Activated naive CD4-positive, alpha-beta T cell (primary cell): ENCODE measurements at places on chromosomes 5 and 9.

GRCh38 chr5:108728566-108729241, 19.0 kb upstream of the FER start:
- peak; percentile 4 for DNase-seq

DNA sequence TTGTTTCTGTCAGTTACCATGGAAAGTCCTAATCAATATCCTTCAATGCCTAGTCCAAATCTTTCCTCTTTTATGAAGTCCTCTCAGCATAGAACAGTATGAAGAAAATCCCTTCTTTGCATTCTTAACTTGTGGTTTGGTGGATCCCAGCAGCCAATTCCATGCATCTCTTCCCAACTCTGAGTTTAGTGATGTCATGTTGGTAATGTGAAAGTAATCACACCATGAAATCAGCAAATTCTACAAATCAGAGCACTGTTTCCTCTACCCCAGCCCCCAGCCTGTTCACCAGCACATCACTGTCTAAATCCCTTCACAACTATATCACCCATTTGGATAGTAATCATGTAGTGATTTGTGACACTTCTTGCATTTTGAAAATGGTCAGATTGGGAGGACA, 4.7 kb upstream of the C1QTNF2 start:
- DNase-seq = no peak

GRCh38 chr5:143132739-143133138, 270.7 kb downstream of the NR3C1 start:
- DNase-seq = no peak

GRCh38 chr5:1038417-1039209, 30.0 kb downstream of the NKD2 start:
- DNase-seq = no peak

GRCh38 chr9:27261517-27262211, 35.3 kb downstream of the EQTN start:
- DNase-seq = no peak

- DNase-seq = no peak
Observed at GRCh38 chr5:172503925-172504700, 49.8 kb upstream of the SH3PXD2B start.

- DNase-seq = no peak
Observed at GRCh38 chr9:37639841-37640240, 10.9 kb upstream of the FRMPD1 start.

DNA sequence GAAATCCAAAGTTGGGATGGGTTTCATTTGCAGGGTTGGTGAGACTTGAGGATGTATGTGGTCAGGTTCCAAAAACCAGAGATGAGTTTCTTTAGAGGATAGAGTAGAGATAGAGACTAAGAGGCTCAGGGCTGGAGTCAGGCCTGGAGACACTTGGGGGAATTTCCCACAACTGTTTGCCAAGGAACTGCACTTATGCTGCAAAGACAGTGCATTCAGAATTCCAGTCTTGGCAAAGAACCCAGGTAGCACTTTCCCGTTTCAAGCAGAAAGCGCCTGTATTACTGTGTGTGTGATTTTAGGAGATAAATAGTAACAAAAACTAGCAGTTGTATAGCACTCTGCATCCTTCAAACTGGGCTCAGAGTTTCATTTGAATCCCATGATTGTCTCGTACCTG, 55.4 kb downstream of the SNCAIP start:
- DNase-seq = no peak

- no peak for DNase-seq
Observed at GRCh38 chr5:160978944-160979343, 126.9 kb upstream of the ATP10B start.

DNA sequence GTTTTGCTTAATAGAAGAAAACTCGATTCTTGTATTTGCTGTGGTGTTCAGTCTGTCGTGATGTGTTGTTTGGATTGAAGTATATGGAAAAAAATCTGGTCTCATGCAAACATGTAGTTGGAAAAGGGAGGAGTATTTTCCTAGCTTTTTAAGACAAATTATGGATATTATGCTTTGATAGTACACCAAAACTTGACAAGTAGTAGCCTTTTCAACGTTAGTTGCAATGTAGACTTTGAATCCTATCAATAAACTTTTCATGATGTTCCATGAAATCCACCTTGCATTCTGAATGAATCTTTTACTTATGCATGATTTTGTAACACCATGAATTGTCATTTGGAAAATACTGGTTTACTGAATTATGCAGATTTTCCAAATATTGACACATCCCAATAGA, 64.2 kb downstream of the LHX2 start:
- no peak for DNase-seq

GRCh38 chr5:4817767-4818166, 322.4 kb upstream of the ADAMTS16 start:
- DNase-seq = no peak

GRCh38 chr5:1246711-1247431, 21.7 kb downstream of the SLC6A18 start:
- peak; percentile 6 for DNase-seq

DNA sequence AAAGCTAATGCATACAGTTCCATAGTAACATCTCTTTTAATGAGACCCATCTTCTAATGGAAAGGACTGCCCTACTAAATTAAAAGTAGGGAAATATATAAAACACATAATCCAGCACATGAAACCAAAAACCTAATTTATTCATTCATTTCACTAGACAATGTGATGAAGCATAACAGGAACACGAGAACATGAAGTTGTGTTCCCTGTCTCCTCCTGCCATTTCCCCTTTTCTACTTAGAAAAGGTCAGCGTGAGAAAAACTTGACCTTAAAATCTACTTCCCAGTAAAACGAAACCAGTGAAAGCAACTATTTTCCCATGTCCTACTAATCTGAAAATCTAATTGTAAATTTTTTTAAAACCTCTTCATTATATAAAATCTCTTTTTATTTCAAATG, 847.5 kb downstream of the TLE1 start:
- no peak for DNase-seq

GRCh38 chr9:129930743-129931142, 95.5 kb downstream of the USP20 start:
- no peak for DNase-seq

DNA sequence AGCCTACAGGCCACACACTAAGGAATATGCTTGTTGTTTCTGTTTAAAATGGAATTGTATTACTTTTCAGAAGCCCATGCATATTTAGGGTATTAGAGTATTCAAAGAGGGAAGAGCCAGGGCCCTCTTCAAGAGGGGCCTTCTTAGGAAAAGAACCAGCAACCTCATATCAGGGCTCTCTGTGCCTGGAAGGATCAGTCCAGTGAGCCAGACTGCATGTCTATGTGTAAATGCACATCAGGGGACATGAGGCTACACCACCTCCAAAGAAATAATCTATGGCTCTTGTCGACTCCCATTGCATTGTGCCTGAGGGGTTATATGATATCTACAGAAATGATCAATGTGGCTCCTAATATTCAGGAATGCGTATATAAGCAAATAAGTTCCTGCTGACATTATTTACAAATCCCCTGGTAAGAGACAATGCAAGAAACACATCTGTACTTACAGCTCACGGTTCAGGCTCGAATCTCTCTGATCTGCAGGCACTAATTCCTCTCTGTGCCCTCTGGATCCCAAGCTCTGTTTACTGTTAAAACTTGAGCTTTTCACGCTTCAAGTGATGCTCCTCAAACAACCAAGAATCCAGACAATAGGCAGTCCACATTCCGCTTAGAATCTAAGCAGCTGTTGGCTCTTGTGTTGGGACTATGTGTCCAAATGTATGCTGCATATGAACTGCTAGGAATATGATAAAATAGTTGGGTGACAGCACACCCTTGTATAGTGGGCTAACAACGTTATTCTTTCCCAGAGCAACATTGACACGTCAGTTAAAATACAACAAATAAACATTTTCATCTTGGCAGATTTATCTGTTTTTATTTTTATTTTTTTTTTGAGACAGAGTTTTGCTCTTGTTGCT, 150.2 kb upstream of the KLF9 start:
- DNase-seq = no peak

DNA sequence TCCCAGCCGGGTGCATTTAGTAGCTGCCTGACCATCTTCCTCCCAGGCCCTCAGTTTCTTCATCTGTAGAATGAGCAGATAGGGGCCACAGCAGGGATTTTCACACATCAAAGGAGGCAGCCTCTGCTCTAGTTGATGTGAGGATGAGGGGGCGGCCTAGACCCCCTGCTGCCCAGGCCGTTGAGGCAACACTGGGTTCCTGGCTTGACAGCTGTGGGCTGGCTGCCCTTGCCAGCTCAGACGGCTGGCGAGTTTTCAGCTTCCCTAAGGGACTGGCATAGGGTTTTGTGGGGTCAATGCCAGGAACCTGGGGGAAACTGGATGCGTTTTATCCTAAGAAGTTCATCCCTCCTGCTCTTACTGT, 49.6 kb downstream of the NDST1 start:
- DNase-seq = no peak

- DNase-seq = no peak
Observed at GRCh38 chr9:78238046-78239038, 2.5 kb downstream of the CEP78 start.

DNA sequence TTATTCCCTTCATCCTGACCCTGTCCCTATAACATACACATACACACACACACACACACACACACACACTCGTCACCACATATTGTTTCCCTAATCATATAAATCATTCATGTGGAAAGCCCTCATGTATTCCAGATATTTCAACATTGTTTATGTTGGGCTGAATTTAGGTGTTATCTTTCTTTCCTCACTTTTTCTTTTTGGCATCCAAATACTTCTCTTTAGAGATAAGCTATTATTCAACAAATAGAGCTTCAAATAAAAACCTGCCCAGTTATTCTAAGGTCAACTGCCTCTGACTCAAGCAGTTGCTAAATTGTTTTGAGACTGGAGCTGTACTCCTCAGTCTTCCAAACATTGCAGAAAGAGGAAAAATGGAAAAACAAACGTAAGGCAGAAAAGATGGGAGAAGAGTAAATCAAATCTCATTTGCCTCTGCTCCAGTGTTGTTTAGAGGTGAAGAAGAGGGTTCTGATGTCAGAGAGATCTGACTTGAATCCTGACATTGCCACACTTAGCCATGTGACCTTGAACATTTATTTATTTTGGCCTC, 215.7 kb downstream of the GAS1 start:
- no peak for DNase-seq

DNA sequence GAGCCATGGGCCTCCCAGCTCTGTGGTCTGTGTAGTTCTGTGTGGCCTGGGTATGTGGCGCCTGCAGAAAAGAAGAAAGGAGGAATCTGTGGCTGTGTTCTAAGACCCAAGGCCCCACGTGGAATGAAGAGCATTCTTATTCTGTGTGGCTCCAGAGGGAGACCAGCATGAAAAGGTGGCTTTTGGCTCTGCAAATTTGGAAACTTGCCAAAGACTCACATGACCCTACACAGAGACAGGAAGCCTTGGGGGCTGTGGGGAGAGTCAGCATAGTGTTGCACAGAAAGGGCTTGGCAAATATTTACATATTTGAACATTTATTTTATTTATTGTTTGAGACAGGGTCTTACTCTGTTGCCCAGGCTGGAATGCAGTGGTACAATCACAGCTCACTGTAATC, 193.3 kb downstream of the TMEM38B start:
- DNase-seq = no peak

GRCh38 chr9:99478469-99479027, 256.5 kb downstream of the SEC61B start:
- no peak for DNase-seq

GRCh38 chr5:17167171-17167891, 50.1 kb upstream of the BASP1 start:
- DNase-seq = no peak
